ENCODE measurements at places on chromosomes 1 and 21. TPM values are rescaled to one million over a fixed set of nuclear protein-coding genes. Genes with fewer than 3 reads are reported as not detected.

Gene HES2
- 0.29 TPM for total RNA-seq

GRCh38 chr21:21921410-21922232 is 923.4 kb downstream of the NCAM2 start:
- DNase-seq = no peak

DNA sequence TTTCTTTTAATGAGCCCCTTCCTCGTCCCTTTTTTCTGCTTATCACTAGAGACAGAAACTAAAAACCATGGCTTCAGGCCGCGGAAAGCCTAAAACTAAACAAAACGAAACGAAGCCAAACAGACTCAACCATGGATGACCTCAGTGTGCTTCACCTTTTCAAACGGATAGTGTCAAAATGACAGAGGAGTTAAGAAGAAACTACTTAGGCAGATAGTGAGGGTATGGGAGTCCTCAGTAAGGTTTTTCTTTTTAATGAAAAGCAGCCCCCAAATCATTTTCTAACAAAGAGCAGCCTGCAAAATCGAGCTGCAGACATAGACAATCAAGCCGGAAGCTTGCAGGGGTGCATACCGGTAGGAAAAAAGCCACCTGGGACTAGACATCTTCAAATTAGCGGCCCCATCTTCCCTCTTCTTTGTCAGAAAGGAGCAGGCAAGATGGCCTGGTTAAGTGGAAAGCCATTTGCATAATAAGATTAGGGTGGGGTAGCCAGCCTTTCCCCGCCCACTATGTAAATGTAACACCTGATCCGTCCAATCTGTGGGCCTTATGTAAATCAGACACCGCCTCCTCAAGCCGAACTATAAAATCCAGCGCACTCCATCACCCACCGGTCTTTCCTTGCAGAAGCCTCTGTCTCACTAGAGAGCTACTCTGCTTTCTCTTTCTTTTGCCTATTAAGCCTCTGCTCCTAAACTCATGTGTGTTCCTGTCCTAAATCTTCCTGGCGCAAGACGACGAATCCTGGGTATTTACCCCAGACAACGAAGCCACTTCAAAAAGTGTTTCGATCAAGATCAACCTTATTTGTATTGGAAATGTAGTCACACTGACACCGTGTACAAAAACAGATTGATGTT is 6.2 kb upstream of the ERO1B start:
- no peak for DNase-seq

GRCh38 chr21:45080232-45080631 is 5.9 kb downstream of the ADARB1 start:
- no peak for DNase-seq

DNA sequence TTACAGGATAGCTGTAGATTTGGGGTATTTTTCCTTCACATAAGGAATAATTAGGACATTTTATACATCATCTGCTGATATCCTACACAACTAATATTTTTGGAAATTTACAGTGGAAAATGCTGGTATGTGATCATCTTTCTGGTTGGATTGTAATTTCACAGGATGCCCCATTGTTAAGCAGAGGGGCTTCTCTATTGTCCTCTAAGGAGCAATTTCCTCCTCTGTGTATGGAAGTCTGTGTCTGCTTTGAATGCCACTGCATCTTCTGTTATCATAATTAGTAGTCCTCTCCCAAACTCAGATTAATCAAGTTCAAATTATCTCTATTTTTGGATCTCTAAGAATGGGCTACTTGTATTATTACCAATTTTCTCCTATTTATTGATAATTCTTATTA is 988.1 kb upstream of the B3GALT2 start:
- DNase-seq = no peak

DNA sequence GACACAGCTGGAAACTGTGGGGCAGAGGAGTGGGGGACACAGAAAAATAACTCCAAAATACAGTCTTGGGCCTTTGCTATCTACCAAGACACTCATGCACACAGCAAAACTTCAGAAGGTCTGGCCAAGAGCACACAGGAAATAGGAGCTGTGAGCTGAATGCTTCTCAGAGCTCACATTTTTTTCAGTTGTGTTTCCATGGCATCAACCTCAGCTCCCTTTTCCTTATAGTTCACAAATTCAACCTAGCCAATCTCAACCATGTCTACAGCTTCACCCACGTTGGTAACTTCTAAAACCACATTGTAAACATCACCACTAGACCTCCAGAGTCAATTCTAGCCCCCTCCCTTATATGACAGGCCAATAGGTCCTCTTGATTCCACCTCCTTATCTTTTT is 19.6 kb upstream of the SYNJ1 start:
- DNase-seq = no peak

All from activated T-helper 1 cell treated with anti-CD3 and anti-CD28 coated beads, Interleukin-12 subunit alpha, Interleukin-12 subunit beta, Interleukin-2, Interleukin-4 antibody, amounts not matched to agents 30 ng/mL and 10 ng/mL and 1 ng/mL, durations not matched to agents 14 hours and 24 hours and 36 hours (primary cell).